AG10803 (cell line): ENCODE measurements at places on chromosomes 5 and 9.
A peak's percentile ranks its signal among the peaks of the same experiment; 100 is the strongest.

- no peak for DNase-seq
Measured at GRCh38 chr9:89420397-89421178, 77.3 kb downstream of the SEMA4D start.

DNA sequence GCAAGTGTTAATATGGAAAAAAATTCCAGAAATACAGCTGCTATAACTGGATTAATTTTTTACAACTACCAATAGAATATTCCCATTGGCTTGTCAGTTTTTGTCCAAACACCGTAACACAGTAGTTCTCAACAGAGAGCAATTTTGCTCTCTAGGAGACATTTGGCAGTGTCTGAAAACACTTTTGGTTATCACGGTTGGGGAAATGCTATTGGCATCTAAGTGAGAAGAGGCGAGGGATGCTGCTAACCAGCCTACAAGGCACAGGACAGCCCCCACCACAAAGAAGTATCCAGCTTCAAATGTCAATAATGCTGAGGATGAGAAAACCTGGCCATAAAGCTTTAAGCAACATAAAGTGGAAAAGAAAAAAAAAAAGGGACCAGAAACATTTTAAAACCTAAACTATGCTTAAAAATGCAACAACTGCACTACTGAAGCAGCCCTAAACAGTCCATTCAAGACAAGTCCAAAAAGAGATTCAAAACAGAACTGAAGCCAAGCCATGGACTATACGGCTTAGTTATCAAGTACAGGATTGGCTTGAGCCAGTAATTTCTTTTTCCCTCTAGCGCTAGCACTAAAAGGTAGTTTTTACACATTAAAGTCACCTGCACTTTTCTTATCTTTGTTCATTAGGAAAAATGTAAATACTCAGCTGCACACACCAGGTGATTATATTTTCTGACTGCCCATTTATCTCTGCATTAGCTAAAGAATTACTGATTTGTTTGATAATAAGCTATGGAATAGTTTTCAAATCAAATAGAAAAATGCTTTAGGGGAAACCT is 83.9 kb downstream of the NR3C1 start:
- DNase-seq, result no peak

DNA sequence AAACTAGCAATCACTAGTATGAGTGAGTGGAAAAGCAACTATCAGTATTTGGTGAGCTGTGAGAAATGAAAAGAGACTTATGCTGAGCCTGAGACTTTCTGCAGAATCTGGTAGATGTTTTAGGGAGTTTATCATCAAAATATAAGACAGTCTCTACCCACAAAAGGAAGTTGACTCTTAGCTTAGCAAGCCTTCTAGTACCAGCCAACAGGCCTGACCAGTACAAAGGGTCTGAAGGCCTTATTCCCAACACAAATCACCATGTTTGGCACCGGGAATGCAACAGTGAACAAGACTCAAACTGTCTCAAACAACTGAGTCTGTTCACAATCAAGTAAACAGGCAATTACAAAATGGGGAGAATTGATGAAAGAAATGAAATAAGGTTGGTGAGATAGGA is 244.4 kb downstream of the CWC27 start:
- DNase-seq, result peak; percentile 63

GRCh38 chr5:150497274-150497988 is 10.5 kb upstream of the NDST1 start:
- peak; percentile 88 for DNase-seq

GRCh38 chr9:98576354-98576753 is 132.4 kb downstream of the GABBR2 start:
- no peak for DNase-seq

GRCh38 chr5:143557061-143557818 is 153.8 kb upstream of the NR3C1 start:
- peak; percentile 69 for DNase-seq

DNA sequence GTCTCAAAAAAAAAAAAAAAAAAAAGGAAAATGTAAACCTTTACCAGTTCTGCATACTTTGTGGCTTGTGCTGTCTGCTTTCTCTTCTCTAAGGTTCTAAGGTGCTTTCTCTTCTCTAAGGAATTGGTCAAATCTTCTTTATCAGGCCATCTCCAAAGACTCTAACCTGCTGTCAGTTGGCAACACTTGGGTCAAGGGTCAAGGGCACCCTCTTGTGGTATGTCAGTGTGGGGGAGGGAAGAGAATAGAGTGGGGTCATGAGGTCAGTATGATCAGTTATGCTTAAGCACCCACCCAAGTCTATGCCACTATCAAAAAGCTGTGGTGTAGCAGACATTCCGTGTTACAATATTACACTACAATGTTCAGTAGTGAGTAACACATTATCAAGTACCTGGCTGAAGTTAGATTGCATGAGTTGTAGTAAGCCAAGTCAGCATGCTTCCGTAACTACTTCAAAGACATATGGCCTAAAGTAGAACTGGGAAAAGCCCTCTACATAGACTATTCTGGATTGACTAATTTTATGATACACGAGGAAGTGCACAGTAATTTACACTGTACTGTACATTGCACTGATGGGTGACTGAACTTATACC is 25.0 kb upstream of the CCL28 start:
- DNase-seq, result no peak

- peak; percentile 79 for DNase-seq
Measured at GRCh38 chr5:103849934-103850333, 287.3 kb upstream of the NUDT12 start.

DNA sequence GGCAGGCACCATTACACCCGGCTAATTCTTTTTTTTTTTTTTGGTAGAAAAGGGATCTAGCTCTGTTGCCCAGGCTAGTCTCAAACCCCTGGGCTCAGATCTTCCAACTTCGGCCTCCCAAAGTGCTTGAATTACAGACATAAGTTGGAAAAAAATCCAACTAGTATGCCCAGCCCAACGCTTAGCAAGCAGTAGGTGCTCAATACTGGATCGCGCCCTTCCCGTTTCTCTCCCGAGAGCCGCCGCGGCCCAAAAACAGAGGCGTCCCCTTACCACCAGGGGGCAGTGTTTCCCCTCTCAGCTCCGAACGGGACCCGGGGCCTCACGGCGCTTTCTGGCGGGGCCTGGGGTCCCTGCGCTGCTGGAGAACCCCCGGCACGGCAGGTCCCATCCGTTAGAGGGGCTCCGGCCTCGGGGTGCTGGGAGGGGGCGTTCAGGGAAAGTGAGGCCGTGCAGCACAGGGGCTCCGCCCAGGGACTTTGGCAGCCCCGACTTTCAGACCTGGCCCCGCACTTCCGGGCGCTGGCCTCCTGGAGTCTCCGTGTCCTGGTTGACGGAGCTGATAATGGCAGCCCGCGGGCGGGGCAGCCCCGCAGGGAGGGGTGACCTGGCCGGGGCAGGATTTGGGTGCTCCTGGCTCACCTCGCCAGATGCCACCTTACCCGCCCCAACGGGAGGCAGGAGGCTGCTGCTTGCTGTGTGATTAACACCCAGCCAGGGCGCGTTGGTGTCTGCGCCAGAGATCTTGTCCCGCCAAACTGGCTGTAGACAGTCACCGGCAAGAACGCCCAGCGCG is 15.2 kb downstream of the PTGES start:
- DNase-seq, result peak; percentile 60

- DNase-seq, result no peak
Measured at GRCh38 chr9:37417857-37418618, 4.5 kb upstream of the GRHPR start.

- no peak for DNase-seq
Measured at GRCh38 chr5:75524591-75524990, 12.9 kb downstream of the POLK start.

DNA sequence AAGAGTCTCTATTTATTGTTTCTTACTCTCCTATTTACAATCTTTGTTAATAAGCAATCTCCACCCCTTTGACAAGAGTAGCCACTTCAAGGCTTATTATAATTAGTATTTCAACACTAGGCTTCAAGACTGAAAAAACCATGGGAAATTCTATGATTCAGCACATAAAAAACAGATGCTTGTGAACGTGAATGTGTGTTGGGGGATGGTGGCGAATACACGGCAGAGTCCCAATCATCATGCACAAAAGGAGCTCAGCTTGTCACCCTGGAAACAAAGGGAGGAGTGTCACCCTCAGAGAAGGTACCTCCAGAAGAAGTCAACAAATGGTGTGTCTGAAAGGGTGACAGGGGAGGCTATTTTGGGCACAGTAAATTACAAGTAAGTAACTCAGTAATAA is 157.2 kb upstream of the RETREG1 start:
- peak; percentile 87 for DNase-seq

- peak; percentile 94 for DNase-seq
Measured at GRCh38 chr5:33148076-33148513, 292.7 kb upstream of the TARS1 start.

DNA sequence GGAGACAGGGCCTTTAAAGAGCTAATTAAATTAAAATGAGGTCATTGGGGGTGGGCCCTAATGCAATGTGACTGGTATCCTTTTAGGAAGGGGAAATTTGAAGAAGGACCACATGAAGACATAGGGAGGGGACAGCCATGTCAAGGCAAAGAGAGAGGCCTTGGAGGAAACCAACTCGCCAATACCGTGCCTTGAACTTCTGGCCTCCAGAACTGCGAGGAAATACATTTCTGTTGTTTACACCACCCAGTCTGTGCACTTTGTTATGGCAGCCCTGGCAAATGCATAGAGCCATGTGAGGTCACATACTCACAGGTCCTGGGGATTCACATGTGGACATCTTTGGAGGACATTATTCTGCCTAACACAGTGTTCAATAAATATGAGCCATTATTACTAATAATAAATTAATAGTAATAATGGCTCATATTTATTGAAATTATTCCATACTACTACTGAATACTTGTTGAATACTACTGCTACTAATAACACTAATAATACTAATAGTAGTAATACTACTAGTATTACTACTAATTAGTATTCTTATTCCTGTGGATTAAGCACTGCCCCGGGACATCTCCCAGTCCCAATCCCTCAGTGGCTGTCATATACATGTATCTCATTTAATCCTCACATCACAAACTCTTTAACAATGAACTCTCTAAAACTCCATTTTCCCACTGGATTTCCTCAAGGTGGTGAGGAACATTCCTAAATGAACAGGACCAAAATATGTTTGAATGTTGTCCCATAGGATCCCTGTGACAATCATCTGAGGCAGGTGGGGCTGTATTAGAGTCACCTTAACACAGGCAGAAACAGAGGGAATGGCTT is 8.4 kb downstream of the TRAF1 start:
- DNase-seq, result no peak

DNA sequence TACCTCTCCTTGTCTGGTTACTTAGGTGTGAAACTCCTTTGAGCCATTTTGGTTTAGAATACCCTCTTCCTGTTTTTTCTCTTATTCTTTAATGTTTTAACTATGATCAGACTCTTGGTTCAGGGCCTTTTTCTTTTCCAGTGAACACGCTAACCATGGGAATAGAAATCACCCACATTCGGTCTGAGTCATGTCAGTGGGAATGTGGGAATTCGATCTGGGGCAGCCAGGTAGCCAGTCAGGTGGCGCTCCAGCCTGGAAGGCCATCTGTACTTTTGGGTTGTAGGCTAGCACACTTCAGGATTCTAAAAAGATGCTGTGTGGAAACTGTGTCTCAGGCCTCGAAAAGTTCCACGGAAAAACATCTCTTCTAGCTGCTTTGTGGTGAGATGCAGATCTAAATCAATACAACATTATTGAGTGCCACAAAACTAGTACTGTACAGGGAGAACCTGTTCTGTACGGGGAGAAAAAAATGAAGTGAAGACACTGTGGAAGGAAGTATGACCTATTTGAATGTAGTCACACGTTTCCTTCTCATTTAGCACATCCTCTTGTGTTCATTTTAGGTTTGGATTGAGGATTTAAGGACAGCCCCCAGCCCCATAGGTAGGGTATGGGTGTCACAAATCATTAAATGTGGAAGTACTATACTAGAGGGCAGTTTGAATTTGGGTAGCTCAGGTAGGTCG is 36.4 kb downstream of the SNX30 start:
- no peak for DNase-seq

- no peak for DNase-seq
Measured at GRCh38 chr9:79977074-79977435, 405.3 kb downstream of the TLE4 start.

DNA sequence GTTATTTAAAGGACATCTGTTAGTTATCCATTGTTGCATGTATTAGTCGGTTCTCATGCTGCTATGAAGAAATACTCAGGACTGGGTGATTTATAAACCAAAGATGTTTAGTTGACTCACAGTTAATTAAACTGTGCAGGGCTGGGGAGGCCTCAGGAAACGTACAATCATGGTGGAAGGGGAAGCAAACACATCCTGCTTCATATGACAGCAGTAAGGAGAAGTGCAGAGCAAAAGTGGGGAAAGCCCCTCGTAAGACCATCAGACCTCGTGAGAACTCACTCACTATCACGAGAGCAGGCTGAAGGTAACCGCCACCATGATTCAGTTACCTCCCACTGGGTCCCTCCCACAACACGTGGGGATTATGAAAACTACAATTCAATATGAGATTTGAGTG is 2064.1 kb downstream of the MAT2B start:
- no peak for DNase-seq

DNA sequence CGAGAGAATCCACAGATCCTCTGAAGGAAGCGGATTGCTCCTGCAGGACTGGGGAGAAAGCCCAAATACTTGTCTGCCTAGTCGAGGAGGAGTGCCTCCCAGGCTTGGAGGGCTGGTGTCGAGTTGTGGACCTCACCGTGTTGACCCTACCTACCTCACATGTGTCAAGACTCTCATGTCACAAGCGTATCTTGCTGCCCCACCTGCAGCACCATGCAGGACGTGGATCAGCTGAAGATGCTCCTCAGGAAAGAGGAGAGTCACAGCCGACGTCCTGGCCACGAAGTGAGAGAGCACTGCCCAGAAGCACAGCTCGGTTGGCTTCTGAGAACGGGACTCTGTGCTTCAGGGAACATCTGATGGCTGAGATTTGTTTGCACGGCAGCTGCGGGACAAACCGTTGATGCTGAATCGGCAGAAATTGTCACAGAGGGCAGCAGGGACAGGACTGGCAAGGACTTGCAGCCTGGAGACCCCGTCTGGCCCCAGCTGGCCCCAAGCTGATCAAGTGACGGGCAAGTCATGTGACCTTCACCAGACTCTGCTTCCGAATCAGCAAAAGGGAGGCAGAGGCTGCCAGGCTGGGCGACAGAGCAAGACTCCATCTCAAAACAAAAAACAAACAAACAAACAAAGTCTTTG is 119.1 kb upstream of the ITGA1 start:
- no peak for DNase-seq

DNA sequence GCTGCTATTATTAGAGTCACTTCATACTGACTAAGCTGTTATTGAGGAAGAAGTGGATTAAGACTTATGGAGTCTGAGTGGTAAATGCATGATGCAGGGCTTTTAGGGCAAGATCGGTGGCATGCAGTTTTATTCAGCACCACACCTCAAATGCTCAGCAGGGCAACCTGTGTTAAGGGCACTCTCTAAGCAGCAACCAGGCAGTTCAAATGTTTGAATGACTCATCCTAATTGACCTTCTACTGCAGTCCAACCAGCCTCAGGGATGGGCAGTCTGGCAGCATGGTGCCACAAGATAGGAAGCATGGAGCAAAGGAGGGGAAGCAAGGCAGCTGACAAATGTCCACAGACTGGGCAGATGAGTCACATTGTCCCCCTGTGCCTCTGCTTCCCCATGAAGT is 80.2 kb upstream of the MIER3 start:
- DNase-seq, result no peak
